Mesangial cell (primary cell): ENCODE measurements at places on chromosomes 5 and 9. TPM values are rescaled to one million over a fixed set of nuclear protein-coding genes. Genes with fewer than 3 reads are reported as not detected.

GABBR2 gene
- total RNA-seq: under 0.01 and 0.98 TPM in 2 replicates

SCGB3A2 gene
- total RNA-seq: not detected in 2 replicates

ARID3C gene
- 0.51 TPM in 1 of 2 replicates, not detected in the other for total RNA-seq

EGFL7 gene
- 20.4 and 27.0 TPM in 2 replicates for total RNA-seq

NPR2 gene
- total RNA-seq: 19.2 and 31.2 TPM in 2 replicates

DMRTA1 gene
- total RNA-seq: 1.3 and 1.9 TPM in 2 replicates

OMD gene
- total RNA-seq: not detected in 2 replicates

CDH9 gene
- 0.25 TPM in 1 of 2 replicates, not detected in the other for total RNA-seq

SH3TC2 gene
- under 0.01 and 0.65 TPM in 2 replicates for total RNA-seq

RNF38 gene
- total RNA-seq: 11.1 and 18.4 TPM in 2 replicates

F12 gene
- 3.7 and 5.1 TPM in 2 replicates for total RNA-seq

SMIM33 gene
- total RNA-seq: under 0.01 TPM in 1 of 2 replicates, not detected in the other

WHRN gene
- total RNA-seq: 2.8 and 8.7 TPM in 2 replicates

DAP gene
- 75.9 and 76.6 TPM in 2 replicates for total RNA-seq

ACTBL2 gene
- total RNA-seq: 6.7 and 16.5 TPM in 2 replicates

EDIL3 gene
- total RNA-seq: 118 and 193 TPM in 2 replicates

CER1 gene
- total RNA-seq: not detected in 2 replicates

CD72 gene
- 0.49 and 3.3 TPM in 2 replicates for total RNA-seq

GFI1B gene
- not detected in 2 replicates for total RNA-seq
